ENCODE measurements at places on chromosomes 13 and 19.
A peak's percentile ranks its signal among the peaks of the same experiment; 100 is the strongest.

GRCh38 chr19:4597278-4597974 lies 37.9 kb upstream of the SEMA6B start:
- no peak for DNase-seq

DNA sequence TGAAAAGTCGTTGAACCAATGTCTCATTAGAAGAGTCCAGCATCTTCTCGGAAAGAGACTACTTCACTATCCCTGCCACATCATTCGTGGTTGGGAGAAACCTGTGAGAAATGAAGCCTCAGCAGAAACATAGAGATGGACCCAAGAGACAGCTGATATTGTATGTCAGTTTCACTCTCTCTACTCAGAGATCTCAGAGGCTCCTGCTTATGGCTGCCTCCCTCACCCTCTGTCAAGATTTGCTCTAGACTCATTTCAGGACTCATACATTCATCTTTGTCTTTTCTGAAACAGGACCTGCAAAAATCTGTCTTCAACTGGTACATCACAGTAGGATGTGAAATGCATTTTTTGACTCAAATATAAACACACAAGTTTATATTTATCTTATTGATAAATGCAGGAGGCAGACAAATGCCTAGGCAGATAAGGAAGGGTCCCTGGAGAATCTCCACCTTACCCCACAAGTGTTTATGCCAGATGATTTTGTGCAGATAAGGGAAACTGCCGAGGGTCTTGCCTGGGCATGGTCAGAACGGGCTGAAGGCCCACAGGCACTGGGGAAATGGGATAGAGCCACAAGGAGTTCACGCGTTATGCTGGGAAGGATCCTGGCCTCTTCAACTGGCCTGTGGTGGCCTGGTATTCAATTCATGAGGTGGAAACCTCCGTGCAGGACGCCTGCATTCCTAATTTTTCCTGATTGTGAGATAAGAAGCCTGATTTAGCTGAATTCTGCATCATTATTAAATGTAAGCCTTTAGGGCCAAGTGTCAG lies 1834.0 kb upstream of the PCDH20 start:
- DNase-seq = no peak

GRCh38 chr19:54502518-54503048 lies at the start of gene LAIR2:
LAIR2 (plus strand) TSS chr19:54502831; CDS start chr19:54502919, 88 bp downstream.
- no peak for DNase-seq

DNA sequence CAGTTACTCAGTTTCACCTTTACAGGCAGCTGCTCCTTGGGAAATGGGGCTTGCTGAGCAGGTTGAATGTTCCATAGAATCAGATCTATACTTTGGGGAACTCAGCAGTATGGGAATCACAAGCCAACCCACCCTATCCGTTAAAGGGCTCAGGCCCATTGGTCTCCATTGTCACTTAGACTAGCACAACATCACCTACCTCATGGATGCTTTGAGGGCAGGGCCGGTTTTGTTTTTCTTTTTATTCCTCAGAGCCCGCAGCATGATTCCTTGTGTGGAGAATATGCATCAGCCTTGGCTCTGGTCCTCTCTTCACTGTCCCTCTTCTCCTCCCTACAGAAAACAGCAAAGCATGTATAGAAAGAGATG lies 48.0 kb downstream of the LRCH1 start:
- DNase-seq = no peak

DNA sequence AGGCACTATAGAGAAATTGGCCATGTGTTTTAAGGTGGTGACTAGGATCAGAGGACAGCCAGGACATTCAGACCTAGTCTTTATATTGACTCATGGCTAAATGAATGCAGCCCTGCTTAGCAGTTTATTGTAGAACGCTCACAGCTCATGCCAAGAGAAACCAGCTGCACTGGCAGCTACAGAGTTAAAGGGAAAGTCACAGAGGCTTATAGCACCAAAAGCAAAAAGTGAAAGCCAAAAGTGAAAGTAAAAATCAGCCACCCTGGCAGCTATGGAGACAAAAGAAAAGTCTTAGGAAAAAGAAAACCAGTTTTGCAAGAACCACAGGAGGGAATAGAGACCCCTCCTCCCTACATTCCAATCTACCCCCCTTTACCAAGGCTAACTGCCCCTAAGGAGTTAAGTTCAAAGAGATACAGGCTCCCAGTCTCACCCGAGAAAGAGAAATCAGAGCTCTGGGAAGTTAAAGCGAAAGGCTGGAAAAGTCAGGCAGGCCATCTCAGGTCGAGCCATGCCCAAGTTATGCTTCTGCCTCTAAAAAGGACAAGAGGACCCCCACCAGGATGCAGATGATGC lies 99.0 kb downstream of the ZNF429 start:
- DNase-seq = no peak

- DNase-seq = no peak
Observed at GRCh38 chr19:12015753-12016116, 19.7 kb downstream of the ZNF433 start.

GRCh38 chr19:49287141-49287770 lies 37.7 kb downstream of the SLC6A16 start:
- no peak for DNase-seq

GRCh38 chr19:3868770-3869456 lies at the start of gene ZFR2:
ZFR2 (minus strand) TSS chr19:3869038; CDS start chr19:3869017, 21 bp downstream.
- no peak for DNase-seq

DNA sequence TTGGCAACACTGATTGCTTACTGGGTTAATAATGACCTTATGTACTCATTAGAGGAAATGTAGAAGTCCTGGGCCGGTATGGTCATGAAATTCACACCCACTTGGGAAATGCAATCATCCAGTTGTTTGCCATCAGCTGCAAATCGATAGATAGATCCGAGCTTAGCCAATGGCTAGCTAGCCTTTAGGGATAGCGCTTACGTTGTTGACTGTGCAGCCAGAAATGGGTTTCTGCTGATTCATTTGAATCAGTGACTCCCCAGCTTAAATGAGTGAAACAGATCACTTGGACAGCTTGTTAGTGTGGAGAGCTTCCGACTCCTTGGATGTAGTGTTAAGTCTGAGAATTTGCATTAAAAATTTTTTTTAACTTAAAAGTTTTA lies 11.8 kb downstream of the IL17D start:
- no peak for DNase-seq

- no peak for DNase-seq
Observed at GRCh38 chr13:87538366-87539052, 132.7 kb upstream of the SLITRK5 start.

DNA sequence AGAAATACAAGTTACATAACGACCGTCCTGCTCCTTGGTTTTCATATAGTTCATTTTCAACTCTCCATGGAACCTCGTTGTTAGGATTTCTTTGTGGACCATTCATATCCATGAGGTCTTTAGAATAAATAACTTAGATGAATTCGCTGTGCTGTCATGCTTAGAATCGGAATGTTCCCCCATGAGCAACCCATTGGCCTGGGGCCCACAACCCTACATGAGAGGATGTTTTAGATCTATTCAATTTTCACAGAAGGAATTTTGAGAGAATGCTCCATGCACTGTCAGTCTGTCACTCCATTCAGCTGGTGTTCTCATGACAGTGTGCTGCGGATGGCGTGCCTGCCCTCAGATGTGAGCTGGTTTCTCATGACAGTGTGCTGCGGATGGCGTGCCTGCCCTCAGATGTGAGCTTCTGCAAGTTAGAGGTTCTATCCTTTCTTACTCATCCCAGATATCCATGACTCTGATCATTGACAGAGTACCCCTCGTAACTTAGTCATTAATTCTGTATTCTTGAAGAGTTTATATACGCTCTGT lies 1193.1 kb downstream of the EFNB2 start:
- DNase-seq = no peak

GRCh38 chr19:35414442-35414841 lies 33.6 kb upstream of the FFAR2 start:
- DNase-seq = no peak

- DNase-seq = peak; percentile 57
Observed at GRCh38 chr13:53250272-53250875, 221.8 kb downstream of the OLFM4 start.

- DNase-seq = no peak
Observed at GRCh38 chr19:18439025-18439909, 1.3 kb upstream of the ISYNA1 start.

DNA sequence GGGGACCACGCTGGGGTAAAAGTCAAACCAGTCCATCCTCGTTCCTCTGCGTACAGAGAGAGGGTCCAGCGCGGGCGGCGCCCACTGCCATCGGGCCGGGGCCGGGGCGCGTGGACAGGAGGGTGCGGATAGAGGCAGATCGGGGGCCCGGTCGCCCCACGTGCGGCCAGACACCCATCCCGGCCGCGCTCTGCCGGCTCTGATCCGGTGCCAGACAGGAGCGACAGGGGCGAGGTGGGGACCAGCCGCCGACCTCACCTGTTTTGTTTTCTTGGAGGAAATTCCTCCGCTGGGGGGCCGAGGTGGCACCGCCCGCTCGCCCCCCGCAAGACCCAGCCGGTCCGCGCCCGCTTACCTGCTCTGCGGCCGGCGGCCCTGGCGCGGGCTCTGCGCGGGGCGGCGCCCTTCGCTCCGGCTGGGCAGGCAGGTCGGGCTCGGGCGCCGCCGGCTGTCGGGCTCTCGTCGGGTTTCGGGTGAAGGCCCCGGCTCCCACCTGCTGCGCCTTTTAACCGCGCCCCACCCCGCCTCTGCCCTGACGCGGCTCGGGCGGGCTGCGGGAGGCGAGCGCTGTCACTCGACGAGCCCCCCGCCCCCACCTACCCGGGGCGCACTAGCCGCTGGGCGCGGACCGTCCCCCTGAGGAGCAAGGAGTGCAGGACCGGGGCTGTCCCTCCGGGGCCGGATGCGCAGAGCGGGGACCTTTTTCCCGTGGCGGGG lies at the start of gene GJB6:
TSS of gene GJB6 (minus strand) at position 481 of the 717 bp plus-strand sequence. CDS start 8,839 bp downstream, outside the sequence.
- DNase-seq = no peak

DNA sequence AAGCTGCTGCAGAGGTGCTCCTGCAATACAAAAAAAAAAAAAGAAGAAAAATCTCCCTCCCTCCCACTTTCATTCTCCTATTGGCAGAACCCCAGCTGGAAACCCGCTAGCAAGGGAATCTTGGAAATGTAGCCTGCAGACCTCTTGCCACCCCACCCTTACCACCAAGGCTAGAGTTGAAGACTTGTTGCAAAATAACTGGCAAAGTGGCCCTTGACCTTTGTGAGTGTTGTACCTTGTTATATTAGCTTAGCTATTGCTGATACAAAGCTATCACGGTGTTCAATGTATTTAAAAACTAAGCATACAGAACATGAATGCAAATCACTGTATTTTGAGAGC lies 57.5 kb upstream of the KCTD4 start:
- no peak for DNase-seq

DNA sequence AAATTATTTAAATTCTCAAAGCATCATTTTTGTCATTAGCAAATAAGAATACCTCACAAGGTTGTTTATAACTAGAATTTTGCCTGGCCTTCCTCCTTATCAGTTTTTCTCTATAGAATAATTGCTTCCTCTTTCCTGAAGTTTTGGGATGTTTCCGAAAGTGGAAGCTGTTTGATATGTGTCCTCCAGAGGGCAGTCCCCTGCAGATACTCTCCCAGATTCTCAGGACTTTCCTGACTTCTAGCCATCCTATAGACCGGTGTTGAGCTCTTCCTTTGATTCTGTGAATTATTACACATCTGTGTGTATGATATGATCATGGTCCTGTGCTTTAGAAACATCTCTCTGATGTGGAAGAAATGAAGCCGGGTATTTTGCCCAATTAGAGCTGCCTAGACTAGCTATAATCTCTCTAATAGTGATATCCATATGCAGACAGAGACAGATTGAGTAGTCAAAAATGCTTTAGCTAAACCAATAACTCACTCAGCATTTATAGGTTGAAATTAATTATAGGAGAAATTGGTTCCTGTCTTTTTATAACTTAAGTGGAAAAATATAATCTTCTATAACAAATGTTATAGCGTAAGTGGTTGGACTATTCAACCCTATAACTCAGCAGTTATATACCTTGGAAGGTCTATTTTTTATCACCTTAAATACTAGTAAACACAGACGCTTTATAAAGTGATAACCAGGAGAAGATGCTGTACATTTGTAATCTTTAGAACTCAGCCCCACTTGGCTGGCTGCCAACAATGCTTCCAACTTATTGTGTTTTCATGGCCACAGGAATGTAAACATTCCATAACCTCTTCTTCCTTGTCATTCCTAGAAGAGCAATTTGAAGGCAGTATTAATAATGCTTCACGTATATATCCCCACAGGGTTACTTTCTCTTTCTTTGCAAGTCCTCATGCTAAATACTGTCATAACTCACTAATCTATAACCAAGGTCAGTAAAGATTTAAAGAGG lies 201.0 kb upstream of the RXFP2 start:
- DNase-seq = no peak

GRCh38 chr13:18739310-18739709 lies 442.3 kb downstream of the TUBA3C start:
- no peak for DNase-seq

DNA sequence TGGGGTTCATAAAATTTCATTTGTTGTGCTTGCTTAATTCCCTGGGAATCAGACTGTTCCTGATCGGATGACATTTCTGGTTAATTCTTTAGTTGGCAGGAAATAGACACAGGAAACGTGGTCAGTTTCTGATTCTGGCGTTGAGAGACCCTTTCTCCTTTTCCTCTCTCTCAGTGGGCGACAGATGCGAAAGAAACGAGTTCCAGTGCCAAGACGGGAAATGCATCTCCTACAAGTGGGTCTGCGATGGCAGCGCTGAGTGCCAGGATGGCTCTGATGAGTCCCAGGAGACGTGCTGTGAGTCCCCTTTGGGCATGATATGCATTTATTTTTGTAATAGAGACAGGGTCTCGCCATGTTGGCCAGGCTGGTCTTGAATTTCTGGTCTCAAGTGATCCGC lies 10.8 kb downstream of the LDLR start:
- DNase-seq = no peak

DNA sequence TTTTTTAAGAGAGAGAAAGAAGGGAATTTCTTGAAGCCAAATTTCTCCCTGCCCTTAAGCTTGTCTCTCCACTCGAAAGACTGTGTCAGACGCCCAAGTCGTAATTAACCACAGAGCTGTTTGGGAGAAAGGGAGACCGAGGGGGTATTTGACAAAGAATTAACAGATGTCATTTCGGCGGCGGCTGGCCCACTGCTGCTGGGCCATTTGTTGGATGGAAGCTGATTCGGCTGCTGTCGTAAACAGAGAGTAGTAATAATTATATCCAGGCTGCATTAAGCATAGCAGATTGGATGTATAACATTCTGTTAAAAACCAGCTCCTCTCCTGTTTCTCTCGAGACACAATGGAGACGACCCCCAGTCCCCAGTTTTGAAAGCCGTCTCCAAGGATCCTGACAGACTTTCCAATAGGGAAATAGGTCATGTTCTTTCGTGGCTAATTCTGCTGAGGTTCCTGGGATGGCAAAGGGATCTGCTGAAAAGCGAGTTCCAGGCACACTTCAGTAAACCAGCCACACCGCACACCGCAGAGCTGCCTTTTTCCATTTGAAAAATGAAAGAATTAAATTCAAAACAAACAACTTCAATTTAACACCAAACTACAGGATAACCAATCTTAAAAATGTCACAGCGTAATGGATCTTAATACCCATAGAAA lies 71.5 kb downstream of the KCTD15 start:
- peak; percentile 85 for DNase-seq

- DNase-seq = no peak
Observed at GRCh38 chr13:106417467-106418110, 117.9 kb downstream of the EFNB2 start.
